Activated CD4-positive, alpha-beta T cell treated with anti-CD3 and anti-CD28 coated beads, Interleukin-2, amount 10 ng/mL, durations not matched to agents 24 days and 14 days (primary cell): ENCODE measurements at places on chromosomes 11 and 22. TPM values are rescaled to one million over a fixed set of nuclear protein-coding genes. Genes with fewer than 3 reads are reported as not detected.
A peak's percentile ranks its signal among the peaks of the same experiment; 100 is the strongest.

DNA sequence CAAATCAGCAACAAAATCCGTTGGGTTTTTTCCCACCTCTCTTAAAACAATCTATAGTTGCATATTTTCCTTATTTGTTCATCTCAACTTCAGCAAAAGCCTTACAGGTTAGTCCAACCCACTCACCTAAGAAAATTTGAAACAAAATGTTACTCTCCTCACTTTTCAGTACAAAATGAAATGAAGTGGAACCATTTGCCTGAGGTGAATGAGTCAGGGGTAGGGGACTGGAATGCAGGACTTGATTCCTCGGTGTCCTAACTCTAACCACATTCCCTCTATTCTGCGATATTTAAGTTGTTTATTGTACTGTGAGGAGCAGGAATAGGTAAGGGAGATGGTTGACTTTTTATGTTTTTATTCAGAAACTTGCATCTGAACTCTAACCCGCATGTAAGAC, 16.4 kb downstream of the ATP5MG start:
- no peak for DNase-seq
- no peaks in the 10 kb centered on the region for H3K36me3 ChIP-seq
- H3K27ac ChIP-seq, result no peak overlapping the region
- no peaks in the 10 kb centered on the region for H3K27me3 ChIP-seq
- peaks cover 3% of the 10 kb centered on the region for H3K4me1 ChIP-seq

GRCh38 chr22:19641983-19642451, 72.3 kb upstream of the SEPTIN5 start:
- H3K4me1 ChIP-seq, result no peaks in the 10 kb centered on the region
- H3K27ac ChIP-seq, result no peak overlapping the region
- no peak overlapping the region for H3K4me3 ChIP-seq
- peaks cover 9% of the 10 kb centered on the region for H3K27me3 ChIP-seq
- H3K36me3 ChIP-seq, result no peaks in the 10 kb centered on the region

- no peak overlapping the region for H3K4me3 ChIP-seq
- no peaks in the 10 kb centered on the region for H3K27me3 ChIP-seq
- H3K27ac ChIP-seq, result no peak overlapping the region
Measured at GRCh38 chr22:44317123-44317444, 4.3 kb upstream of the SHISAL1 start.

DNA sequence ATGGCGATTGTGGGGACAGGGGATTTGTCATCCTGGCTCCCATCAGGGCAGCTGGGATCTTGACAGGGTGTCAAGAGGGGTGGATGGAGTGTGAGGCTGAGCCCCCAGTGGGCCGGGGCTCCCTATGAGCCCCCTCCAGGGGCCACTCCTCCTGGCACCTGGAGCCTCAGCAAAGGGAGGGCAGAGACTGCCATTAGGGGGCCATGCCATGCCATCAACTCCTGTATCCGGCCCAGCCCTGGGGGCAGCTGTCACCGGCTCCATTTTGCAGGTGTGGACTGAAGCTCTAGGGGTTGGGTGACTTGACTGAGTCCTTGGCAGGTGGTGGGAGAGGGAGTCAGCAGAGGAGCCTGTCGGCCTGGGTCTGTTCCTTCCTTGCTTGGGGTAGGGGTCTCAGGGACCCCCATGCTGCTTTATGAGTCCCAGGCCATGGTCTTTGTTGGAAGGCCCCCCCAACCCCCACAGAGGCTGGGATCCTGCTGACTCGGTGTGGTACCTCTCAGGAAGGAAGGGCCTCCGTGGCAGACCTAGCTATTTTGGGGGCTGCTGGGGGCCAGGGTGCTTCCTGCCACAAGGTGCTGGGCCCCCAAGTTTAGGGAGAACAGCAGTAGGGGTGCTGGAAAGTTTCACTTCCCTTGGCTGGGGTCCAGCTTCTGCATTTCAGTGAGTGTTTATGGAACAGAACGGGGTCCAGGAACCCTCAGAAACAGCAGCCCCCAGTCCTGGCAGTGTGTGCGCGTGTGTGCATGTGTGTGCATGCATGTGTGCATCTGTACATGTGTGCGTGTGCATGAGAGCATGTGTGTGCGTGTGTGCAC, 1.5 kb downstream of the ACY3 start:
- no peaks in the 10 kb centered on the region for H3K36me3 ChIP-seq
- H3K4me1 ChIP-seq, result peaks cover 18% of the 10 kb centered on the region
- H3K27me3 ChIP-seq, result no peaks in the 10 kb centered on the region

GRCh38 chr22:43777286-43777685, 34.8 kb downstream of the EFCAB6 start:
- H3K27me3 ChIP-seq, result peaks cover 4% of the 10 kb centered on the region
- DNase-seq, result peak; percentile 32
- H3K27ac ChIP-seq, result no peak overlapping the region
- no peaks in the 10 kb centered on the region for H3K36me3 ChIP-seq

DNA sequence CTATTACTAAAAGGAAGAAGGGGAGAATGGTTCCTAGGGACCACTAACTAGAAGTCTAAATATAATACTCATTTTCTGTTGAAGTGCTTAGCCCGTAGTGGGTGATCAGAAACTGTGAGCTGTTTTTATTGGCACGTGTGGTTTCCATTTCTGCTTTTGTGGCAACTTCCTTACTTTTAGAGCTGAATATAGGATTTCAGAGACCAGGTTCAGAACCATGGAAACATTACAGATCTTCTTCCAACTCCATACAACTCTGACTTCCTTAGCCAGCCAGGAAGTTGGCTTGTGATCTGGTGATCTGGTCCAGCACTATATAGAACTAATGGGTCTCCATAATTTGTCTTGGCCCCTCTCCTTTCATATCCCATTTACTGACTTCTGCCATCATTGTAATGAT, 2.6 kb upstream of the ME3 start:
- H3K27ac ChIP-seq, result no peak overlapping the region
- H3K27me3 ChIP-seq, result peaks cover 16% of the 10 kb centered on the region
- DNase-seq, result peak; percentile 37
- H3K4me1 ChIP-seq, result peaks cover 10% of the 10 kb centered on the region
- H3K4me3 ChIP-seq, result no peak overlapping the region

GRCh38 chr11:134425413-134425812, 13.4 kb upstream of the B3GAT1 start:
- DNase-seq, result no peak
- peaks cover 20% of the 10 kb centered on the region for H3K27me3 ChIP-seq
- H3K4me3 ChIP-seq, result no peak overlapping the region
- H3K4me1 ChIP-seq, result no peaks in the 10 kb centered on the region

The ANKK1 gene
- not detected in 2 replicates for total RNA-seq

The SLCO2B1 gene
- total RNA-seq, result not detected in 2 replicates

DNA sequence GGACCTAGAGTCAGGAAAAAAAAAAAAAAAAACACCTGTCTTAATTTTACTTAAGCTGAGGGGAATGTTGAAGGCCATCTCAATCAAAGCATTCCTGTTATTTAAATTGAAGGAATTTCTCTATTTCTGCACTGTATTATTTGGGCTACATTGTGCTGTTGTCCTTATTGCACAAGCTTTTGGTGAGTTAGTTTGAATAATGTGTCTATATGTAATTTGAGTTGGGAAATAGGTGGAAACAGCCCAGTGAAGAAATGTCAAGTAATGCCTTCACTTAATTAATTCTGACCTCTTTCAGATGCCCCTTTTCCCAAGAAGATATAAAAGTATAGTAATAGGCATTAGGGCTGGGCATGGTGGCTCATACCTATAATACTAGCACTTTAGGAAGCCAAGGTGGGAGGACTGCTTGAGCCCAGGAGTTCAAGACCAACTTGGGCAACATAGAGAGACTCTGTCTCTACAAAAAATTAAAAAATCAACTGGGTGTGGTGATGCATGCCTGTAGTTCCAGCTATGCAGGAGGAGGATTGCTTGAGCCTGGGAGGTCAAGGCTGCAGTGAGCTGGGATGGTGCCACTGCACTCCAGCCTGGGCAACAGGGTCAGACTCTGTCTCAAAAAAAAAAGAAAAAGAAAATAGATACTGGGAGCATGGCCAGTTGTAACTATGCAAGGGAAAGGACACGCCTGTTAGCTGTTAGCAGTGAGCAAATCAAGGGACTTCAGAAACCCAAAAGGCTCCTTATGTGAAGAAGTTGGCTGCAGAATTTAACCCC, 34.9 kb downstream of the OR10A6 start:
- DNase-seq, result no peak
- no peak overlapping the region for H3K4me3 ChIP-seq
- H3K27ac ChIP-seq, result no peak overlapping the region
- peaks cover 4% of the 10 kb centered on the region for H3K27me3 ChIP-seq
- peaks cover 5% of the 10 kb centered on the region for H3K4me1 ChIP-seq

DNA sequence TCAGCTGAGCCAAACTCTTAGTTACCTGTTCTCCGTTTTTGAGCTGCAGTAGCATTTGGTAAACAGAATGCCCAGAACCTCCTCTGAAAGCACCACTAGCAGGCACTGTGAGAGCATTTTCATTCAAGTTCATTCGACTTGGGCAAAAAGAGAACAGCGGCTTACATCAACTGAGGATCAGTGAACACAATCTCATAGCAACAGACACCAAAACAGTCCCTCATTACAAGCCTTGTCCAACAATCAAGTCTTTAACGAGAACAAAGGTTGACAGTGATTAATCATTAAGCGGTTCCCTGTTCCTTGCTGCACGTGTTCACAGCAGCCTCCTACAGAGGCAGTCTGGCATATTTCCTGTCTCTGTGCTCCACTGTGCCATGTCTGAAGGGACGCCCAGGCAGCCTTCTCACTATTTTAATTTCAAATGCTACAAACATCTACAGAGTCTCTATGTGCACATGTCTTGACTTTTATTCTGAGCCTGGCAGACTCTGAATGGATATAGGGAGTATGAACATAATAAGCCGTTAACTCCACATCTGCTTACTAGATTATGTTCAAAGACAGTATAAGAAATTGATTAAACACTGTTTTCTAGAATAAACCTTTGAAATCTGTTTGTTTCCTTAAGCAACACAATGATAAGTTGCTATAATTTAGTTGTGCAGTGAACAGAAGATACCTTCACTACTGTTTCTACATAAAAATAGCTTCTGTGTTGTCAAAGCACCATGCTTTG, 88.3 kb upstream of the MTMR2 start:
- H3K4me3 ChIP-seq, result peak overlapping the region; percentile 52
- no peaks in the 10 kb centered on the region for H3K27me3 ChIP-seq
- H3K27ac ChIP-seq, result peak overlapping the region; percentile 79
- H3K4me1 ChIP-seq, result peaks cover 49% of the 10 kb centered on the region
